ENCODE measurements at places on chromosomes 7 and 10.

DNA sequence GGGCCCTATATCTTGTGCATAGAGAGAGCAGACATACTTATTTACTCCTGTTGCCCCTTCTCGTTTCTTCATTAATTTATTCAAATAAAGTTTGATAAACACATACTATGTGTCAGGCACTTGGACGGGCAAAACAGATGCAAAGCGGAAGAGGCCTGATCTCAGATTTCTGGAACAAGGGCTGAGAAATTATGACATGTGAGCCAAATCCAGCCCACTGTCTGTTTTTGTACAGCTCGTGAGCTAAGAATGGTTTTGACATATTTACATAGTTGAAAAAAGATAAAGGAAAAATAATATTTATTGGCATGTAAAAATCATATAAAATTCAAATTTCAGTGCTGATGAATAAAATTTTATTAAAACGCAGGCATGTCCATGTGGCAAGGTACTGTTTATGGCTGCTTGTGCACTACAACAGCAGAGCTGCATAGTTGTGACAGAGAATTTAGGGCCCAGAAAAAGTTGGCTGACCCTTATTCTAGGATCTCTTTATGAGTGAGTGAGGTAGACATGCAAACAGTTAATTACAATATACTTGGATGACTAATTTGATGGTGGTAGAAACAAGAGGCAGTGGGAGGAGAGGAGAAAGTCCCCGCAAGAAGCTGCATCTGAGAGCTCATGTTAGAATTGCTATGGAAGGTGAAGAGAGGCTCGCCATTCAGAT lies 68.1 kb upstream of the ITPRID1 start:
- no peak for DNase-seq

DNA sequence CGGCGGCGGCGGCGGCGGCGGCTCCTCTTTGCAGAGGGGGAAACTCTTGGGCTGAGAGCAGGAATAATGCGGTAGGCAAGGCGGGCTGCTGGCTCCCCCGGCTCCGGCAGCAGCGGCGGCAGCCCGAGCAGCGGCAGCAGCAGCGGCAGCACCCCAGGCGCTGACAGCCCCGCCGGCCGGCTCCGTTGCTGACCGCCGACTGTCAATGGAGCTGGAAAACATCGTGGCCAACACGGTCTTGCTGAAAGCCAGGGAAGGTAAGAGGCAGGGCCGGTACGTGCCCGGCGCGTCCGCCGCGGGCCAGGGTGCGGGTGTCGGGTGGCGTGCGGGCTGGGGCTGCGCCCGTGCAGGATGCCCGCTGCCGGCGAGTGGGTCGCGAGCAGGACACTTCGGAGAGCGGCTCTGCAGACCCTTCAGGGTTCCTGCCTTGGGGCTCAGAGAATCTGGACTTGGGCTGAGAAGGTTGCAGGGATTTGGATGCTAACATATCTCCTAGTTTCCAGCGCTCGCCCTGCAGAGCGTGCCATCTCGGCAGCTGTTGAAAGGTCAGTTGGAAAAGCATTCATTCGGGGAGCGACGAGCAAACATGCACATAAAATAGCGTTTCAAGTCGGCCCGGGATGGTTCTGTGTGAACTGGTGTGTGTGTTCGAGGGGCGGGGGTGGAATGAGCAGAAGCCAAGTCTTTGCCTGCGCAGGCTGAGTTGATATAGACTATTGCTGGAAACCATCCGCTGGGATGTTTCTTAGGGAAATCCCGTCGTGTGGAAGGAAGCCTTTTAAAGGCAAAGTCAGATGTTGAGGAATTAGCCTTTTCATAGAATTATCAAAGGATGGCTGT lies 562 bp downstream of the GRK5 start:
- peak; percentile 71 for DNase-seq

GRCh38 chr10:1378473-1378872 lies 322.3 kb downstream of the WDR37 start:
- DNase-seq, result no peak

DNA sequence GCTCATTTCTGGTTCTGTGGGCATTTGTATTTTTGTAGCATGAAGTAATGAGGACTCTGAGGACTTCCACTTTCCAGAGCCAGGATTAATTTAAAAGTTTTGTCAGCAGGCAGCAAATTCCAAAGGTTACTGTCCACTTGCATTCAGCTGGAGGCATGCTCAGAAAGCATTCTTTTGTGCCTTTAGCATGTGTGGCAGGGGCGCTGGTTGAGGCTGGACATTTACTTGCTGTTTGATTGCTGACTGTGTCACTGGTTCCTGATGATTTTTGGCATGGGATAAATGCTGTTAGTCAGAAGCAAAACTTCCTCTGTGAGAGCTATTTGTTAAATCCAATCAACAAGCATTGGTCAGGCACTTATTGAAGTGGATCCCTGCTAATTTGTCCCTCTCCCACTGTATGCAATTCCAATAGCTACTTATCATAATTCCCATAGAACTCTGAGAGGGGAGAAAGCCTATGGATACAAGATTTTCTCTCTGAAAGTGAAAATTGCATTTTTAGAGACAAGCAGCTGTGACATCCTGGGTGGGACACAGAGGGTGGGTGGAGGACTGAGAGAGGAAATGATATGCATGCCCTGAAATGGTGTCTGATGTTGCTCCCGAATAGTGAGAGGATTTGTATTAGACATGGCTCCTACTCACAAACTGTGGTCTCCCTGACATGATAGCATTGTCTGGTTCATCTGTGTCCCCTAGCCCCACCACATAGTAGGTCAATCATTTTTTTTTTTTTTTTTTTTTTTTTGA lies 161.2 kb upstream of the WDR11 start:
- DNase-seq, result no peak

DNA sequence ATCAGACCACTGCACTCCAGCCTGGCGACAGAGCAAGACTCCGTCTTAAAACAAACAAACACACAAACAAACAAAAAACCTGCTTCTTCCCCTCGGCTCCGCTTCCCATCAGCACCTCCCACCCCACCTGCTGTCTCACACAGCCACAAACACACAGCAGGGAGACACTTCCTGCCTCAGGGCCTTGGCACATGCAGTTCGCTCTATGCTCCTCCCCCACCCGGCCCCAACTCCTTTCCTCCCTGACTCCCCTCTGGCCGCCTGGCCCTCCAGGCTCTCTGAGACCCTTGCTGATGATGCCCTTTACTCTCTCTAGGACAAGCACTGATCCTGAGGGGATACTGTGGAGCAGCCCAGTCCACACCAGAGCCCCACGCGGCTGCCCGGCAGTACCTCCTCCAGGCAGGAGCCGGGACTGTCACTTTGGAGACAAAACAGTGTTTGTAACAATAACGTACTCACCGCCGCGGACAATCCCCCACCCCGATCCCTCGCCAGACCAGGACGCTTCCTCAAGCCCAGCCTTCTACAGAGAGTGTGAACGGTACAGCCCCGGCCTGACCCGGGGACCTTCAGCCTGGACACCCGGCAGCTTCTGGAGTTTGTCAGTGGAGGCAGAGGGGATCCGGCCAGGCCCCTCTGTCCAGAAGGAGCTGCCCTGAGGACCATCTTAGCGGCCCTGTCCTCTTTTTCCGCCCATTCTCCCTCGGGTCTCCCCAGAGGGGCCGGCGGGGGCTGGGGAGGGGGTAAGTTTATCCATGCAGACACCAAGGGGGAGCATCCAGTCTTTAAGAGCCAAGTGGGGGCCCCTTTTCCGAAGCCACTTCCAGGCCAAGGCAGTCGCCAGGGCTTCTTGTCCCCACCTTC lies 50.0 kb upstream of the GTF2IRD1 start:
- no peak for DNase-seq

- DNase-seq, result no peak
These were observed 393.4 kb upstream of the NFE2L3 start for GRCh38 chr7:25758559-25758958.

DNA sequence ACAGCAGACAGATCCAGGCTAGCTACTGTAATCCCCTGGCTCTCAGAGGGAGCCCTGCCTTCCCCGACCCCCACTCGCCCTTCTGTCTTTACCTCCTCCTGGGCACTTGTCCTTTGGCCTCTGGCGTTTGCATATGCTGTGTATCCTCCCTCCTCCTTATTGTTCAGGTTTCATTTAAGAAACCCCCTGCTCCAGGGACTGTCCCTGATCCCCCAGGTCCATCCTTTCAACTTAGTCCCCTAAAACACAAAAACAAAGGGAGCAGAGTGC lies 25.7 kb downstream of the GRID1 start:
- no peak for DNase-seq

- DNase-seq, result no peak
These were observed 5.4 kb downstream of the PPP1R17 start for GRCh38 chr7:31692451-31692850.

DNA sequence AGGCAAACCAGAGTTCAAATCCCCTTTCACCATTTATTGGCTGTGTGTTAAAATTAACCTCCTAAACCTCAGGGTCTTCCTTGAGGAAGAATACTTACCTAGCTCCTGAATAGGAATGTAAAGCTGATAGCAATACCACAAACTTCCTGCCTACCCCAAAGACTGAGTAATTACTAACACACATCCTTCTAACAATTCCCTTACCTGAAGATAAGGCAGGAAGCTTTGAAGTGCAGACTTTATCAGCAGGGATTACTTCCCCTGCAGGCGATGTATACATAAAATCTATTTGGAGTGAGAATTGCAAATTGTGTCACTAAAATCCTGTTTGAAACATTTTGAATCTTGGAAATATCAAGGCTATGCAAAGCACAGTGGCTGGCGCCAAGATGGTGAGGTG lies 21.2 kb downstream of the EVX1 start:
- no peak for DNase-seq

DNA sequence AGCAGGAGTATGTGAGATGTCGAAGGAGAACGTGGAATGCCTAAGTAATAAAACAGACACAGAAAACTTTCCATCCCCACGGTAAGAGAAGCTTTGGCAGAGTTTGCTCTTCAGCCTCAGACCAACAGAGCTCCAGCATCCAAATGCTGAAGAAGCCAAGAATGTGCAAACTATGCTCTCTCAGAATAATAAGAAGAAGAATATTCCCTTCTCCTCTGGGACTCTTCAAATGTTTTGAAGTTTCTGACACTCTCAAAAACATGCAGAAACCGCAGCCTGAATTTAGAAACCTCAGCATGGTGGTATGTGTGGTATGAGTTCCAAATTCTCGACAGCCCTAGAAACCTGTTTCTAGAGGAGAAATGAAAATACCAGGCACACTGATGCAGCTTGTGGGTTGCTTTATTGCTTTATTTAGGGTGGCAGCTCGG lies 113.3 kb downstream of the KCNMA1 start:
- DNase-seq, result peak; percentile 71

- peak; percentile 72 for DNase-seq
These were observed 4.8 kb upstream of the BMPER start for GRCh38 chr7:33900501-33900900.

DNA sequence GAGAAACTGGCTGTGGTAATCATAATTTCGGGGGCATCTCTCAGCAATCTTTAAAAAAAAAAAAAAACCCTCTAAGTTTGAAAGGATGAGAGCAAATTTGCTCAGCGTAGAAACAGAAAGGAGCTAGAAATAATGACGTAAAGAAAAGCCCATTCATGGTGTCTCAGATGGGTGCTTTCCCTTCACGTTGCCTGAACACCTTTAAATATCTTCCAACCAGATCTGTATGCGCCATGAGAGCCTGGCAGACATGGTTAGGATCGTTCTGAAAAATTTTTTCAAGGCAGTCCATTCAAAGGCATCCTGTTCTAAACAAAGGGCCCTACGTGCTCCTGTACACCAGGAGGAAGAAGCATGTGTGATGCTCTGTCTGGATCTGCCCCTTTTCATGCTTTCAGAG lies 141.2 kb upstream of the C1QL3 start:
- DNase-seq, result no peak

DNA sequence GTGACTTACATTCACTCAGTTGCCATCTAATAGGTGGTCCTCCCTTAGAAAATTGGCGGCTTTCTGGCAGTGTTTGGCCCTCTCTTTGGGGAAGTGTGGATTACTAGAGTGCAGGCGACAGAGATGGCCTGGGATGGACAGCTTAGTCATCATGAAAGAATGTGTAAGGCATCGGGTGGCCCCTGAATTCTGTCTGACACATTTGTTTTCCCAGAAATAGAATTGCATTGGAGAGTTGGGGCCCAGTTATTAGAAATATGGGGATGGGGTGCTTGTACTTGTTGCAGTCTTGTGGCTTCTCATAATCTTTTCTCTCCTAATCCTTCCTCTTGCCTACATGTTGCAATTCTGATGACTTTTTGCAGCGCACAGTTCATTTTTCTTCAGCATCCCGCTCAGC lies 13.8 kb downstream of the TCF7L2 start:
- DNase-seq, result peak; percentile 77

- DNase-seq, result peak; percentile 32
These were observed 71.2 kb upstream of the TRIM24 start for GRCh38 chr7:138388673-138389491.

DNA sequence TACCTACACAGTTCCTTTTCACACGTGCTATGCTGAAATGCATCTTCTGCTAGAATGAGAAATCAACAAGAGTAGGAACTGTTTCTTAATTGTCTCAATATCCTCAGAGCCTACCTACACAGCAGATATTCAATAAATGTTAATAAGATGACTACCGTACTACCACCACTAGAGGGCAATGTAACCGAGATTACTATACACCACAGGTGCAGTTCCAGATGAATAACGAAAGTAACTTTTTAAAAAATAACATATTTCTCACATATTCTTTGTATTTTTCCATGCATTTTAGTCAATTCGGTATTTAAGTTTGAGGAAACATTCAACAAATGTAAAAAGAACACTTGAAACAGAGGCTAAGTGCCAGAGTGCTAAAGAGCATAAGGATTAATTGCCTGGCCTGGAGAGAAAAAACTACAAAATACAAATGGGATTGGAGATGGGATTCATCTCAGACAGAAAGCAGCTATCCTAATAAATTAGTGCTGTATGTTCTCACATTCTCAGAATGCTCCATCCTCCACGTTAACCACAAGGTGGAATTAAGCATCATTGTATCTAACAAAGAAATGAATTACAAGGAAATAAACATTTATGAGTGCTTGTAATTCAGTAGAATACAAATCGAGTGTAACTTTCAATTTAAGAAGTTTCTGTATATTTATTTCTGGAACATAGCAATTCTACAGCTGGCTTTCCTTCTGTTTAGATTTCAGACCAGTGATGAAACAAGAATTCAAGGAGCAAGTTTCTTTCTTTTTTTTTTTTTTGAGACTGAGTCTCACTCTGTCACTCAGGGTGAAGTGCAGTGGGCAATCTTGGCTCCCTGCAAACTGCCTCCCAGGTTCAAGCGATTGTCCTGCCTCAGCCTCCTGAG lies 20.3 kb upstream of the HECTD2 start:
- peak; percentile 79 for DNase-seq

- no peak for DNase-seq
These were observed 20.3 kb upstream of the PAX2 start for GRCh38 chr10:100725071-100725471.

- no peak for DNase-seq
These were observed 52.7 kb upstream of the PRSS1 start for GRCh38 chr7:142696456-142697179.

GRCh38 chr10:70404036-70404786 lies at the start of gene EIF4EBP2:
EIF4EBP2 (plus strand) TSS chr10:70404145; CDS start chr10:70404402, 257 bp downstream.
- peak; percentile 95 for DNase-seq

DNA sequence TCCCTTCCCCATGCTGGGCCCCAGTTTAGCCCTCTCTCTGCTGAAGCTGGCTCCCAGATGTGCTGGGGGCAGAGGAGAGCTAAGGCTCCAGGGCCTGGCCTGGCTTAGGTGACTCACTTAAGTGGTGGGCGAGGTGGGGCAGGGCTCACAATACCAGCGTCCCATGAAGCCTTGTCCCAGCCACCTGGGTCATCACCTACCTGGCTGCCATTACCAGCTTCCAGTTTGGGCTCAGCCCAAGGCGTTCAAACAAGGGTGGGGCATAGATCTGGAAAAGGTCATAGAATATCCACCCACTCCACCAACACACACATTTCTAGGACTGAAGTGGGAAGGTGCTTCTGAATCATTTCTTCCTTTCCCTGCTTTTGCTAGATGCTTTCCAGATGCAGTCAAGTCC lies 8.3 kb downstream of the KAZALD1 start:
- no peak for DNase-seq
